NCI-H460 (cell line): ENCODE measurements at places on chromosomes 3 and 15.

GRCh38 chr3:176513604-176514003 lies 683.7 kb downstream of the TBL1XR1 start:
- DNase-seq = no peak

GRCh38 chr3:112027826-112028225 lies 6.7 kb upstream of the TMPRSS7 start:
- no peak for DNase-seq

DNA sequence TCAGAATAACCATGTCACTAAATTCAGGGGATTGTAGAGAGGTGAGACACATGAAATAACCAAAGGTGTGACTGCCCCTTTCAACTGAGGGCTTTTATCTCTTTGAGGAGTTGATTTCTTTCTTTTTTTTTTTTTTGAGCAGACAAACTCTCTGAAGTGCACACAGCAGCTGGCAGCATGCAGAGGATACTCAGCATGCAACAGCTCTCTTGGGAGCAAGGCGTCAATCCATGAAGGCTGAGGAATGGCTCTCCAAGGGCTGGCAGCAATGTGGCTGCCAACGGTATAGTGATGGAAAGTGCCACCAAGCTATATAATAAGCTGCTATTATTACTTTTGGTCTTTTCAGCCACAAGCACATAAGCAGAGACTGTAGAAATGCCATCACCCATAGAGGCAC lies 226.7 kb upstream of the FEZF2 start:
- no peak for DNase-seq

GRCh38 chr15:39530480-39531342 lies 50.2 kb upstream of the THBS1 start:
- DNase-seq = no peak

- no peak for DNase-seq
Measured at GRCh38 chr3:190024912-190025311, 95.8 kb downstream of the P3H2 start.

- no peak for DNase-seq
Measured at GRCh38 chr15:40330368-40330836, 6.9 kb downstream of the INAFM2 start.

GRCh38 chr15:36501063-36501678 lies 78.3 kb upstream of the CDIN1 start:
- DNase-seq = peak; percentile 69

GRCh38 chr3:39970982-39971381 lies 161.6 kb downstream of the MYRIP start:
- DNase-seq = no peak

- DNase-seq = no peak
Measured at GRCh38 chr3:59749291-59749690, 699.5 kb upstream of the CFAP20DC start.

DNA sequence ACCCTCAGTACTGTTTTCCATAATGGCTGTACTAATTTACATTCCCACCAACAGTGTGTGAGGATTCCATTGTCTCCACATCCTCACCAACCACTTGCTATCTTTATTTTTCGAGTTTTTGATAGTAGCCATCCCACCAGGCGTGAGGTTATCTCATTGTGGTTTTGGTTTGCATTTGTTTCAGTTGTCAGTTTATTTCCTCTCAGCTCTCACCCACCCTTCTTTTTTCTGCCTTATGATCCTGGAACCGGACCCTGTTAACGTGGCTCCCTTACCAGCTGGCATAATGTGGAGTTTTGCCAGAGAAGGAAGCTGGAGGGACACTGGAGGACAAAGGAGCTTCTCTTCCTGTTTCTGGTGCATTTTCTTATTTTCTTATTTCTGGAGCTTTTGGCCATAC lies 25.1 kb upstream of the SH3GL3 start:
- no peak for DNase-seq

- DNase-seq = no peak
Measured at GRCh38 chr3:52128118-52128683, 26.0 kb downstream of the POC1A start.

DNA sequence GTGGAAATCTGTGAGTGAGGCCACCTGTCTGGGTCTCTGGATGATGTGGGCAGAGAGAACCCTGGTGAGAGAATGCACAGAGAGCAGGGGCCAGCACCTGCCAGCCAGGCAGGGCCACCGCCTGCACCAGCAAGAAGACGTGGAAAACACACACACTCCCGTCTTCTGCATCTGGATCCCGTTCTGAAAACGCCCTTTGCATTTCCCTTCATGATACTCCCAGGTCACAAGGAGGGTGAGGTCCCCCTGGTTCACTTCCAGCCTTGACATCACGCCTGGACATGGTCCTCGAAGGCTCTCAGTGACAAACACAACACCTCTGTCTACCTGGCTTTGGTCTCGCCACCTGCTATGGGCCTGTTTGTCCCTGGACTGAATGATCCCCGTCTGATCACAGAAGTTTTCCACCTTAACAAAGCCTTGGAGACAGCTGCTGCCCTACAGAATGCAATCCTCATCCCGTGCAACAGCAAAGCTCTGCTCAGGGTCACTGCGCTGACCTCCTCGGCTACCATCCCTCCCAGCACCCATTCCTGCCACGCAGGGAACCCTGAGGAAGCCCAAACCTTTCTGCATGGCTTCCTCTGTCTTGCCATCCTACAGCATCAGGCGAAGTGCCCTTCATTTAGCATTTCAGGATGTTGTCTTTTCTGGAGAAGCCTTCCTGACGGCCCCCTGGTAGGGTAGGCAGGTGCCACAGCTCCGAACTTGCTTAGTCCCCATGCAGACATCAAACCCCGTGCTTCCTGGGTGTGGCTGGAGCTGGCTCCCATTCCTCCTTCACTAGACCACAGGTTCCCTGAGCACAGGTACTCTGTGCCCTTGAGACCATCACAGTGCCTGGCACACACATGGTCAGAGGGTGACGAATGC lies 122.5 kb downstream of the ATP10A start:
- no peak for DNase-seq

DNA sequence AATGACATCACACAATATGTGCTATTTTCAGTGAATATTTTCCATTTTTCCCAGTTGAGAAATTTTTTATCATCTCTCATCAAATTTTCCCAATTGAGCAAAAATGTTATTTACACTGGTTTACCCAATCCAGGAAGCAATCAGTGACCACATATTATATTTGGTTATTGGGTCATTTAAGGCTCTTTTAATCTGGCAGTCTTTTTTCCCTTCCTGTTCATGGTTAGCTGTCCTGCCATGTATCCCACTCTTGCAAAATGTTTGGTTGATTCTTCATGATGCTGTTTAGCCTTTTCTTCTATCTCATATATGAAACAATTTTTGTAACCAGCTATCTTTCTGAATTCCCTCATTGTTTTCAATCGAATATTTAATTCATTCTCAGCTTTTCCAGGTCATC lies 626.0 kb downstream of the RBMS3 start:
- no peak for DNase-seq

DNA sequence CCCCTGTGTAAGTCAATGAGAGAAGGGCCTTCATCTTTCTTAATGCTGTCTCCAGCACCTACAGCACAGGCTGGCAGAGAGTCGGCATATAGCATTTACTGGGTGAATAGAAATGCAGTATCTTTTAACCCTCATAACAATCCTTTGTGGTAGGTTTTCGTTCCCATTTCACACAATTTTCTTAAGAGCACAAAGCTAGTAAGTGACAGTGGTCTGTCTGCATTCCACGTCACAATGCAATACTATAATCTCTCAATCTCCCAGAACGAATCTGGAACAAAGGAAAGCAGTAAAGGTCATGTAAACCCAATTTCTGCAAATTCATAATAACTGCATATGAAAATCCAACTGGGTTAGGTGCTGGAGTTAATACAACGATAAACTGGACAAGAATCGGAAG lies 1.4 kb upstream of the ZFAND6 start:
- DNase-seq = no peak

GRCh38 chr15:99123713-99124451 lies 19.0 kb downstream of the SYNM start:
- peak; percentile 79 for DNase-seq

- no peak for DNase-seq
Measured at GRCh38 chr15:56244811-56245576, 1.3 kb upstream of the RFX7 start.

DNA sequence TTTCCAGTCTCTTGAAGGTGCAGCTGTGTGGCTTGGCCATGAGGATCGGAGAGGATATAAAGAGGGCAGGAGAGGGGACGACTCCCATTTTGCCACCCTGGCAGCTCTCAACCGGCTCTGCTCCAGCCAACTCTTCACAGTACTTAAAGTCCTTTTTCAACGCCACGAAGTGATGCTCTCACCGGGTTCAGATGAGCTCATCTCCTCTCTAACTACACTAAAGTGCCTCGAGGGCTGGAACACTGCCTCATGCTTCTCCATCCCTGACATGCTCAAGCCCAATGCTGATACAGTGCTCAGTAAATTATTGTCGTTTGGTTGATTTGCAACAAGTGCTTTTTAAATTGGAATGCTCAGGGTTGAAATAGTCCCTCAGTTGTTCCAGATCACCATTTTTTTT lies 97.8 kb downstream of the GTPBP8 start:
- DNase-seq = no peak

GRCh38 chr3:46545818-46546630 lies 20.1 kb downstream of the LRRC2 start:
- DNase-seq = no peak

- DNase-seq = no peak
Measured at GRCh38 chr3:78049521-78049920, 1009.6 kb downstream of the ROBO2 start.

DNA sequence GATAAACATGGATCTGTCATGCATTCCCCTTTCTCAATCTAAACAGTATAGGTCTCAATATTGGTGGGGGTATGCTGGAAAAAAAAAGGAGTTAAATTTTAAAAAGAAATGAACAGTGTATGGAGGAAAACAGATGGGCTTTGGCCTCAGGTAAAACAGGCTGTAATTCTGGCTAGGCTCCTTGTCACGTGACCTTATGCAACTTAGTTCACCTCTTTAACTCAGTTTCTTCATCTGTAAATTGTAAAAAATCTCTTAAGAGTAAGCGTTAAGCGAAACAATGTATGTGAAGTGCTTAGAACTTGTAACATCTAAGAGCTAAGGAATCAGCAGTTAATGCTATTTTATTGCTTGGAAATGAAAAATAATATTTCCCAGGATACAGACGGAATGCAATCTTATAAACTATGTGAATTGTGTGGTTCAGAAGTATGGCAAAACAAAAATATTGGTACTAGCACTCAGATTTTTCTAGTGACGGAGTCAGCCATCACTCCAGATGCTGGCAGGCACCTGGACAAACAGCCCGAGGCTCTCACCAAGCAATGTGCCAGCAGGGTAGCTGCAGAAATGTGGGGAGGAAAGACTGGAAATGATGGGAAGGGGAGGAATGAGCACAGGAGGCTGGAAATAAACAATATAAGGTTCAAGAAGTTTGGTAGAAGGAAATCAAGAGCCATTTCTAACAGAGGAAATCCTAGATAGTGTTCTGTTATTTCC lies 172.8 kb downstream of the USP13 start:
- DNase-seq = no peak

DNA sequence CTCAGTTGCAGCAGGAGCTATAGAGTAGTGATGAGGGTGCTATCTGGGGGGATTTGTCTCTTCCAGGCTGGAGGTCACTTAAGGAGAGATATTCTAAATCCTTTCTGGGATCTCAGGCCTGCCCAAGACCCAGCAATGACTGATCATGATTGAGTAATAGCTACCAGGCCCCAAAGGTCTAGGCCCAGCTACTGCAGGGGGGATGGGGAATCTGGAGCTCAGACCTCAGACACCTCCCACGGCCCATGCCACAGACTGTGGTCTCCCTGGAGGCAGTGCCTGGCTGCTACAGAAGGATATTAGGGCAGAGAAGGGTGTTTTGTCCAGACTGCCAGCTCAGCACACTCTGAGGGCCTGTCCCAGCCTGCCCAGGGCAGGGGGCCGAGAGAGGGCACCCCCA lies 6.9 kb downstream of the SLC38A3 start:
- no peak for DNase-seq

GRCh38 chr15:98586066-98586465 lies 62.3 kb upstream of the IGF1R start:
- no peak for DNase-seq

DNA sequence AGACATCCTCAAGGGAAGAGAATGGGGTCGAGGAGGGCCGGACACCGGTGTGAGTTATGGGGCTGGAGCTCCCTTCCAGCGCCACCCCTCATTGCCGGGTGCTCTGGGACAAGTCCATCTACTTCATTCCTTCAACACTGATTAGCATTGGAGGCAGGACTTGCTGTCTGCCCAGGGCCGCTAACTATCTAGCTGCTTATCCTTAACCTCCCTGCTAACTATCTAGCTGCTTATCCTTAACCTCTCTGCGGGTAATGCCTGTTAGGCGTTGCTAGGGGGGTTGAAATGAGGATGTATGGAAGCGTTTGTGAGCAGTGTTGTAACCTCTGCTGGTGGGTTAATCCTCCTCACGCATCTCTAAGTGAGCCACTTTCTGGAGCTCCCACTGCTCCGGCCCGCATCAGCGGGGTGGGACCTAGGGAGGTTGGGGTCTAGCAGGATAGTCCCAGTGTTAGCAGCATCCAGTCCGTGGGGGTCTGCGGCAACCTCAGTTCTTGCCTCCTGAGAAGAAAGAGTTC lies 10.9 kb upstream of the CHAC1 start:
- no peak for DNase-seq

- DNase-seq = no peak
Measured at GRCh38 chr15:97547381-97547780, 413.1 kb upstream of the ARRDC4 start.

GRCh38 chr3:180855956-180856355 lies 56.5 kb upstream of the FXR1 start:
- DNase-seq = no peak

DNA sequence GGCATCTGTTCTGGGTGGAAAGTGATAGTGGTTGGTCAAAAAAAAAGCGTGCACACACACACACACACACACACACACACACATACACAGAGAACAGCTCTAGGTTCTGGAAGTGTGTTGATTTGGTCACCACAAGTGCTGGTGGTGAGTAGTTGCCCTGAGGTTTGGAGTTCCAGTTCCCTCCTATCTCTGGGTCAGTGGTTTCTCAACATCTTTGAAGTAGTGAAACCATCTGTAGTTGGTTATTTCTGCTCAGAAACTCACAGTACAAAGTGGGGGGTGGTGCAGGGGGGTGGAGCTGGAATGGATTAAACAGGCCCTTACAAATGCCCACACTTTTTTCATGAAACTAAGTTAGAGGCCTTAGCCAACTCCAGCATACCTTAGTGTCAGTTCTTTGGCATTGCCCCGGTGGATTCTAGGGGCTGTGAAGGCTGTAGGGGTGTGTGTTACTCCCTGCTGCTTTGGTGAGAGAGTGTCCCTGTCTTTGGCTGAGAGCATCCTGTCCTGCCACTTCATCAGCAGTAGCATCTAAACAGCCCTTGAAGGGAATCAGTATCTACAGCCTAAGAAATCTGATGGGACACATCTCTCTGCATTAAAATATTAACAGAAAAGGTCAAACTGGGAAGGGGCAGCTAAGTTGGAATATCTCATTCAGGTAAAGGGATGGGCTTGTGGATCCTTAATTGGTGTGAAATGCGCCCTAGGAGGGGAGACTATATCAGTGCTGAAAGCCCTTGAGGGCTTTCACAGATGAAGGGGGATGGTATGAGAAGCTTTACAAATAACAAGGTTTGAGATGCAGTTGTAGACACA lies 20.6 kb downstream of the SMAD3 start:
- no peak for DNase-seq

GRCh38 chr3:172305552-172305951 lies 142.7 kb downstream of the GHSR start:
- DNase-seq = no peak

GRCh38 chr15:39936187-39936586 lies 2.3 kb downstream of the EIF2AK4 start:
- no peak for DNase-seq

- no peak for DNase-seq
Measured at GRCh38 chr15:48144889-48145288, 24.1 kb downstream of the SLC24A5 start.

- peak; percentile 23 for DNase-seq
Measured at GRCh38 chr3:167882057-167882667, 146.6 kb downstream of the SERPINI1 start.
